ENCODE measurements at places on chromosomes 5 and 9.
A peak's percentile ranks its signal among the peaks of the same experiment; 100 is the strongest.

DNA sequence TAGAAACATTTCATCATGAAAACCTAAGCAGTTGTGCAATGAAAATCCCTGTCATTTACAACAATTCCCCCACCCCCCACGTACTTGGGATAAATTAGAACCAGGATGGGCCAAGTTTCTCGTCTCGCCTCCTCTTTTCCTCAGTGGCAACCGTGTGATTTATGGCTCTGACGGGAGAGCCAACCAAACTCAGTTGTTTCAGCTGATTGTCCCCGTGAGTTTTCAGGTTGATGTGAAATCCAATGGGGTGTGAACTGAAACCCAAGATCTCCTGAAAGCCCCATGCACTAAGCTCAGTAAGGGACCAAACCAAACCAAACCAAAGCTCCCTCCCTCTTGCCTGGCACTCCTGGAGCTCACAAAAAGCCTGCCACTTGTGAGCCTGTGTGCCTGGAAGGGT lies 138.7 kb upstream of the SLC24A2 start:
- no peak for DNase-seq

DNA sequence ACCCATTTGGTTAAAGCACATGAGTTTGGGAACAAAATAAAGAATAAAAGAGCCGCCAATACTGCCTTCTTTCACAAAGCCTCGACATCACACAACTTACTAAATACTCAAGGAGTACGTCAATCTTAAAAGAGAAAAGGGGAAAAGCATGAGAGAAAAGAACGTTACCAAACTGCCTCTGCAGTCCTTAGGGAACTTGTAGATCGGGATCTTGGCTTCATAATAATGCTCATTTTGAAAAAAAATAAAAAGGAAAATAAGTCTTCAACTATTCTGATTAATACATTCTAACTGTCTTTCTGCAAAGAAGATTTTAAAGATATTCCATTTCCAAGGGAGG lies 618.4 kb downstream of the PDE4D start:
- DNase-seq: no peak

- DNase-seq: no peak
Observed at GRCh38 chr9:130069048-130069447, 15.3 kb downstream of the GPR107 start.

- DNase-seq: no peak
Observed at GRCh38 chr5:124402144-124402581, 344.3 kb downstream of the ZNF608 start.

DNA sequence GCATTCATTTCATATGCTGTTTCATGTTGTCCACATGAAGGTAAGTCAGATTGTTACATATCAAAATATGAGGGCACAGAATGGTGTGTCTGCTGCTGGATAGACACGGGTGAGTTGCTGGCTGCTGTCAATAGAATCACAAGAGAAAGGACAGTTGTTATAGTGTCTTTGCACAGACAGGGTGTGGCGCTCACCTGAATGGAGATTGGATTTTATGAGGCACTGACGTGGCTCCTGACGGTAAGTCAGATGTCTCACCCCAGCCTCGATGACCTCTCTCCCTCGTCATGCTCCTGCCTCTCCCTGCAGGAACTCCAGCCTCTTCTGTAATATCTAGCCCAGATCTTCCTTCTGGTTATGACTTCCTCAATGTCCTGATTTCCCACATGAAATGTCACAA lies 75.4 kb upstream of the SELENOP start:
- no peak for DNase-seq

DNA sequence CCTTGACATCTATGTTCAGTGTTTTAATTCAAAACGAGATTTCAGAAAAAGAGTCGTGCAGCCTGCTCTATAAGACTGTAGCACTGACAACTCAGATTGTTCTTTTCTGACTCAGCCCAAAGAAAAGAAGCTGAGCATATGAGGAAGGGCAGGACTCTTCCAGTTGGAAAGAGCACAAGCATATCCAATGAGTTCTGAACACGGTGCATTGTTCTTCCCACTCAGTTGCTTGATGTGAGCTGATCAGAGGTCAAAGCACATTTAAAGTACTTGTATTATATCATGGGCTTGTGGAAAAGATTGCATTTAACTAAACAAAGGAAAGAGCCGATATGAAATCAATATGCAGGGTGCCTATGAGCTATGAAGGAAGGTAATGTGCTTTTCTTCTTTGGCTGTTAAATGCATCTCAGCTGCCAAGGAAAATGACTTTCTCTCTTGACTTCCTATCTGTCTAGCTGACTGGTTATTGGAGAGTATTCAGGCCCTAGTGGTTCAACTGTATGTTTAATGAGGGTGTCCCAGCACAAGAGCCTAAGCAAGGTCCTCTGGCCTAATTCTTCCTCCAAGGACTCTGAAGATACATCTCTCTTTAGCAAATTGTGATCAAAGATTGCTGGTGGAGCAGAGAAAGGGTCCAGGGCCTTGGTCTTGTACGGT lies 226.6 kb upstream of the PPP1R2B start:
- no peak for DNase-seq

- no peak for DNase-seq
Observed at GRCh38 chr9:5842929-5843793, 10.2 kb upstream of the ERMP1 start.

- peak; percentile 44 for DNase-seq
Observed at GRCh38 chr9:37187713-37188439, 67.5 kb downstream of the ZCCHC7 start.

Measured in RPMI7951 (cell line).